ENCODE measurements at places on chromosomes 12 and 14.

DNA sequence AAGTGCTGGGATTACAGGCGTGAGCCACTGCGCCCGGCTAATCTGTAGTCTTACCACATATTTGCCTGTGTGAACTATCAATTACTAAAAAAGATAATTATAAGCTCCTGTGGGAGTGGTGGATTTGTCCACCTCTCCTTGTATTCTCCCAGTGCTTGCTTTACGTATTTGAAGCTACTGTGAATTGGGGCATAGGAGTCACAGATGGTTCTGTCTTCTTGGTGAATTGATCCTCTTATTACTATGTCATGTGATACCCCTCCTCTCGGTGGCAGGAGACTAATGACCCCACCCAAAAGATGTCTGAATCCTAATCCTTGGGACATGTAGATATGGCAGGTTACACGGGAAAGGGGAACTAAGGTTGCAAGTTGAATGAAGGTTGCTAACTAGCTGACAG, 11.8 kb downstream of the GPR132 start:
- DNase-seq: no peak

GRCh38 chr12:132503618-132504204, 13.8 kb downstream of the FBRSL1 start:
- DNase-seq: no peak

DNA sequence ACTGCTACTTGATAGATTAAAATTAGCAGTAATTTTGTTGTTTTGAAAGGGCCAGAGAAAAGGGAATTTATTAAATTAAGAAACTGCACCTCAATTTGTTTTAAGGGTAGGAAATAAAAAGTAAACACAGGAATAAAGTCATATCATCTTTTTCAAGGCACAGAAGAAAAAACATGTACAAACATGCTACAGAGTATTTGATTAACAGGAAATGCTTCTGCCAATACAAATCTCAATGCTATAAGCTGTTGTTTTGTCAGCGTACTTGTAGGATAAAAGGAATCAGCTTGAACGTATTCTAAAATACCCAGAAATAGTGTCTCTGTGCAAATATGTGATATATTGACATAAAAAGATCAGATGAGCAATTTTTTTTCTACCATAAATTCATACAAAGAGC, 474.0 kb upstream of the MGAT4C start:
- DNase-seq: no peak

GRCh38 chr12:107337346-107338095, 244.2 kb upstream of the CRY1 start:
- DNase-seq: peak; percentile 30

DNA sequence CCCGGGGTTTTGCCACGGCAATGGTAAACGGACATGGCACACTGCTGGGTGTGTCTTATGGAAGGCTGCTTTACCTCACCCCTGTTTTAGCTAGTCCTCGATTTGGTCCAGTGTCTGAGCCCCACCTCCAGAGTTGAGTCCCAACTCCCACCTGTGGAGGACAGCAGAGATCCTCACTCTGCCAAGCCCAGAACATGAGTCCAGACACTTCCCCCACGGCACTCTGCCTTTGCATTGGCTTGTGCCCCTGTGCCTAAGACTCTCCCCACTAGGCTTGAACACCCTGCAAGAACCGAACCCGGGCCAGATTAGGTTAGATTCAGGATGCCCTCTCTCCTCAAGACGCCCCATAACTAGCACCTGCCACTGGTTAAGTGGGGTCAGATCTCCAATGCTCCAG, 59.8 kb upstream of the C14orf180 start:
- DNase-seq: no peak

DNA sequence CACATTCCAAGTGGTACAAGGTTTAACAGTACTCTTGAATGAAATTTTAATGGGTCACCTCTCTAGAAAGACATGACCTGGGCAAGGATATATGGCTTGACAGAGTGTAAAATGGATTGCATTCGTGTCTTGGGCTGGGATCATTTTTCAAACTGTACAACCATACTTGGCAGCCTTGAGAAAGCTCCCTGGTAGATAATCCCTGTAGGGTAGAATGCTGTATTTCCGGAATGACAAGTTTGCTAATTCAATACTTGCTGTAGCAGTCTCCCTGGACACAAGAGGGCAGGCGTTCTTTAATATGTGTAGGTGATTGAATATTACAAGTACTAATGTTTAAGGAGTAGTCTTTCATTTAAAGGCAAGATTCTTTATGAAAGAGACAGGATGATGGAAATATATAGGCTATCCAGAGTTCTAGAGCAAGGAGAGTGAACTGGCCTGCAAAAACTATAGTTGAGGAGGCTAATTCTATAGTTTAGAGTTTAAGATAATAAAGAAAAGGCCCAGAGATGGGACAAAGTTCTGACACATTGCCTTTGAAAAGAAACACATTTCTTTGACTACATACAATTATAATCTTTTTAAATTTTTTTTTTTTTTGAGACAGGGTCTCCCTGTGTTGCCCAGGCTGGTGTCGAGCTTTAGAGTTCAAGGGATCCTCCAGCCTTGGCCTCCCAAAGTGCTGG, 53.4 kb downstream of the PLBD1 start:
- DNase-seq: no peak

- no peak for DNase-seq
Measured at GRCh38 chr12:11959117-11959823, 111.5 kb upstream of the BCL2L14 start.

GRCh38 chr12:88420457-88420856, 159.8 kb downstream of the KITLG start:
- DNase-seq: no peak

DNA sequence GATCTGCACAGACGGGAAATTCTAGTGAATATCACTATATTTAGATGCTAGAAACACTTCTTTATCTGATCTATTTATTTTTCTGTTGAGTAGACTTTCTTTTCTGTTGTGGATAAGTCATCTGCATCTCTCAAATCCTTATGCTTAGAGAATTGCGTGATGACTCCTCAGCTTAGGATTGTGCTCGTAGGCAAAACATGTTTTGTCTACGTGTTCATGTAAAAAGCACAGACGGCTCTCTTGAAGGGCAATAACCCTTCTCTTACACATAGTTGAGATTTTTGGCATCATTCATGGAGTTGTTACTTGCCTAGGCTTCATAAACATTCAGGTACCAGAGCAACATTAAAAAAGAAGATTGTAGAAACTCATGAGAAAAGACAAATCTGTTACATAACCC, 18.6 kb downstream of the PPFIBP1 start:
- no peak for DNase-seq

- no peak for DNase-seq
Measured at GRCh38 chr12:64392221-64392620, 1.7 kb upstream of the C12orf56 start.

- DNase-seq: no peak
Measured at GRCh38 chr12:31773867-31774266, 45.0 kb upstream of the AMN1 start.

GRCh38 chr12:97994746-97995484, 520.5 kb upstream of the TMPO start:
- no peak for DNase-seq

DNA sequence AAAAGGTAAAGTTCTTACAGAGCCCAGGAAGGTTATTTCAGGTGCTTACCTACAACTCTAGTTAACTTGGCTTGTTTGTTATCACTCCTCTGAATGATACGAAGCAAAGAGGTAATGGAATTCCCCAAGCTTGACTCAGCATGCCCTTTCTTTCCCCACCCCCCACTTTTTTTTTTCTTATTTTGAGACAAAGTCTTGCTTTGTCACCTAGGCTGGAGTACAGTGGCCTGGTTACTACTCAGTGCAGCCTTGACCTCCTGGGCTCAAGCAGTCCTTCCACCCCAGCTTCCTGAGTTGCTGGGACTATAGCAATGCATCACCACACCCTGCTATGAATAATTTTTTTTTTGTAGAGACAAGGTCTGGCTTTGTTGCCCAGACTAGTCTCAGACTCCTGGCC, 17.1 kb upstream of the YBX3 start:
- no peak for DNase-seq

DNA sequence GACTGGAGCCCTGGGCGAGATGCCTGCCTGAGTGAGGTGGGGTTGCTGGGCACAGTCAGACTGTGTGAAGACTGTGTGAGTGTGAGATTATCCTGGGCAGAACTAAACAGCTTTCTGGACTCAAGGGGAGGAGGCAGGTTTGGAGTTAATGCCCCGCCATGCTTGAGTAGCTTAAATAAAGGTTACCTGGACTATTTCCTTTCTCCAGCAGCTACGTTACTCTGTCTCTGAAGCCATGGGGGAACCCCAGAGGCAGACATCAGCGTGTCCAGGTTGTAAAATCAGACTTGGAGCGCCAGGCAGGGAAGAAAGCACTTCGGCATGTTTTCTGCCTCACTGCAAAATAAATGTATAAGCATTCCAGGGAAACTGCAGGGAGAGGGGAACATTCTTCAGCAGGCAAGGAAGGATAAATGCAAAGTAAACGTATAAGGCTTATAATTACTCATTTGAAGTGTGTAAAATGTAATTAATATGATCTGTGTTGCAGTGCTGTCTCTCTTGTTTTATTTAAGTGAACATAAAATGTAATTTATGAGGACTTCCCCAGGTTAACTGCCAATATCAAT, 129.7 kb downstream of the CHST11 start:
- DNase-seq: no peak

- DNase-seq: no peak
Measured at GRCh38 chr12:96015672-96016071, 19.5 kb upstream of the HAL start.

DNA sequence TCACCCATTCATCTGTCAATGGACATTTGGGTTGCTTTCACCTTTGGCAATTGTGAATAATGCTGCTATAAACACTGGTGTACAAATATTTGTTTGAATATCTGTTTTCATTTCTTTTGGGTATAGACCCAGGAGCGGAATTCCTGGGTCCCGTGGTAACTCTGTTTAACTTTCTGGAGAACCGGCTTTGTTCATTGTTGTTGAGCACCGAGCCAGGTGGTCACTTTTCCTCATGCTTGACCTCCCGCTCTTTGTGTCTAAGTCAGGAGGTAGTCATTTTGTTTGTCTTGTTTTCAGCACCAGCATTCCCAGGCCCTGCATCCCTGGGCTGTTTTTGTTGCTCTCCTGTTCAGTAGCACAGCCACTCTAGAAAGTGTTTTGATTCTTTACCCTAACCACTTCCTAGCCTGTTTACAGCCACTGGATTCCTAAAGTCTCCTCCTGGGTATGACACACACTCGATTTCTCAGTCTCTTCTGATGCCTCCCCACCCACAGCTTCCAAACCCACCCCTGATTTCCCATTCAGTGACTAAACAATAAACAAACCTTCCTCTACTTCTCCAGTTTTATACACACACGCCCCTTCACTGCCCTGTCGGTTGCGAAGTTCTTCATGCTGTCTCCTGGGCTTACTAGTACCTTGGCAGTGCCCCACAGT, 37.9 kb downstream of the B4GALNT3 start:
- no peak for DNase-seq

DNA sequence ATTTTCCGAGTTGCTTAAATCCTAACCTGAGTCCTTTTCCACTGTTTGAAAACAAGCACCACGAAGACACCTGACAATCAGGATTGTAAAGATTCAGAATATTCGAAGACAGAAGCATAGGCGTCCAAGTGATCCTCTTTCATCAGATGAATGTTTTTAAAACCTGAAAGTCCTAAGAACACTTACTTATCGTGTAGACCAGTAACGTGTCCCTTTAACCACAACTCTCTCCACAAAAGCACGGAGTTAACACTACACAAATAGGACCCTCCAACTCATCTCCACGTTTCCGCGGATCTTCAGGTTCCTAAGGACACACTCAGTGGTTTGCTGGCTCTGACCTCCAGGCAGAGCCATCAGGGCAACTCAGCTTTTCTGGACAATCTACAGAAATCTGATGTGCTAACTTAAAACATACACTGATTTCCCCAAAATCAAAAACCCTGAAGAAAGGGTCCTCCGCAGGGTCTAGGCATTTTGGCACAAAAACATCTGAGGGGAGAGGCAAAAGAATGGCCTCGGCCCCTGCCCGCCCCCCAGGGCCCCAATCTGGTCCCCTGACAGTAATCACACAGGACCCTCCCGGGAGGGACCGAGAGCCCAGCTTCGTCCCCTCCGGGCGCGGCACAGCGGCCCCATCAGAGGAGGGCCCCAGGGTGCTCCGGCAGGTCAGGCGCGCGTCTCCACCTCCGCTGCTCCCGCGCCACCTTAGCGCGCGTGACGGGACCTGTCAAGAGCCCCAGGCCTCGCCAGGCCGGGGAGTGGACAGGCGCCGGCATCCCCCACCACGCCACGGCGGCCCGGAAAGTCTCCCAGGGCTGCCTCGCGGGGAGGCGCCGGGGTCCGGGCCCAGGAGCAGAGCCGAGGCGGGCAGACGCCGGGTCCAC, 925 bp downstream of the DICER1 start:
- DNase-seq: peak; percentile 52

GRCh38 chr14:38250331-38250730, 5.6 kb downstream of the CLEC14A start:
- DNase-seq: no peak

DNA sequence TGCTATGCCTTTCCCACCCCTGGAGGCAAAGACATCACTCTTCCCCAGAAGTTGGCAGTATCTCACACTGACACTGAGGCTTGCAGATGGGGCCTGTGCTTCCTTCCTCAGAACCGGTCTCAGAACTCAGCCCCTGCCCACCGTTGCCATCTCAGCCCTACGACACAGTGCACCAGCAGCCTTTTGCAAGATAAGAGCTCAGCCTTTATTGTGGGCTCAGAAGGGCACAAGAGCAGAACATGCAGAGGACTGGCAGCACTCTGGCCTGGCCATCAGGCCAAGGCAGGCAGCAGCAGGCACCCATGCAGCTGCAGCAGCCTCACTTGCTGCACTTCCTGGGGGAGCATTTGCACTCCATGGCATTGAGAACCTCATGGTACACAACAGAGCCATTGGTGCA, 3.6 kb upstream of the ANO2 start:
- DNase-seq: no peak

GRCh38 chr12:130862161-130862560, 9.7 kb upstream of the RAN start:
- no peak for DNase-seq

GRCh38 chr12:89166525-89166934, 185.8 kb downstream of the DUSP6 start:
- no peak for DNase-seq

DNA sequence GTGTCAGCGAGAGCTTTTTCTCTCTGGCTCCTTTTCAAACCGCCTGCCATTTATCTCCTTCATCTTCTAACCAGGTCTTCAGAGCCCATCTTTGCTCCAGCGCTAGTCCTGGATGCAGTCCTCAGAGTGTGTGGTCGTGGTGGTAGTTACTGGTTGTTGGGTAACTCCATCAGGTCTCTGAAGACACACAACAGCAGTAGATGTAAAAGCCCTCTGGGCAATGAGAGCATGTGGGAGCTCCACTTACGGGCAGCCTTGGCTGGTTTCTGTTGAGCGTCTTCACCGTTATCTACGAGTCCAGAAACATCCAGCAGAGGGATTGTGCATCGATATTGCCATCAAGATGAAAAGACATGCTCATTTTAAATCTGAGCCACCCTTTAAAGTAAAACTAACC, 61.2 kb downstream of the FBXL14 start:
- DNase-seq: peak; percentile 40
